ENCODE measurements at places on chromosomes 7 and 10.

DNA sequence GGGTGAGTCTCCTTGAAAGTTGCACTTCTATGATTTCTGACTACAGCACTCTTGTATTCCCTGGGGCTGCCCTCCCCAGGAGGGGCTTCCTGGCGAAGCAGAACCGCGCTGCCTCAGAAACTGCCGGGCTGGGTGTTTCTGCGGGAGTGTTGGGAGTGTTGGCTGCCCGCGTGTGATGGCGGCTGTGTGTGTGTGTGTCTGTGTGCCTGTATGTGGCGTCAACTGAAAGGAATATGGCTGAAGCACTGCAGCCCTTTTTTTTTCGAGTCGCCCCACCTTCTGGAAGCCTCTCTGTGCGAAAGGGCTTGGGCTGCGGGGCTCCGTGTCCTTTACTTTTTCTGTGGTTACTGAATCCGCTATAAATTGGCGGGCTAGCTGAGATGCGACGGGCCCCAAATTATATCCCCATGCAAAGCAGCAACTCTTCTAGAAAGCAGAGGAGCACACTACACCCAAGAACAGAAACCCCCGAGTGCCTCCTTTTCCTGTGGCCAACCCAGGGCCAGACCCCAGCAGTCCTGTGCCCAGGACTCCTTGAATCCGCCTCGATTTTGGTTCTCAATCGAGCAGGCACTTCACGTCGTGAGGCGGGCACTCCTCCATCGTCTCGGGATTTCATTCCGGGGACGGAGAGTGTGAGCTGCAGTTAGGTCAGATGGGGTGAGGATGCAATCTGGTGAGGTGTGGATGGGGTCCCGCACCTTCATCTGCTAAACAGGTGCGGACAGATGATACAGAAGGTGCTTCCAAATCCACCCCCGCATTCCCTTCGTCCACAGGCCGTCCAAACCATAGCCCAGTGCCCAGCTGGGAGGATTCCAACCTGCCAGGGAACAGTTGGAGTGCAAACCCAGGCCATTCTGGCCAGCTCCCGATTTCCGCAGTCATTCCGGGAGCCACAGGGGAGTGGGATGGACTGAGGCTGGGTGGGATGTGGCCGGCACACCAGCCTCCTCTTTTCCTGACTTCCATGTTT is 22.5 kb upstream of the ZNF273 start:
- no peak for DNase-seq

DNA sequence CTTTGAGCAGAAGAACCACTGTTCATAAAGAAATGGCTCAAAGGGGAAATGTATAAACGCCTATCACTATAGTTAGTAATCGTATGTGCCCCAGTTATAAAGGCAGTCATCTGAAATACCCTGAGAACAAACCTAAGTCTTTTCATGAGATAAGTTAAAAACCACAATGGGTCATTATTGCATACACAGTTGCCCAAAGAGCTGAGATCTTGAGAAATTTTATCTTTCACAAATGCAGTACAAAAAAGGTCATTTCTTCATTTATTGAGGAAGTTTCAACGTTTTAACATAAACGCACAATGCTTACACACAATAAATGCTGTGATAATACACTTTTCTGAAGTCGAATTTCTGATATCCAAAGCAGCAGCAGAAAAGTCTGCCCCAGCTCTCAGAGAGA is 114.4 kb downstream of the MICU1 start:
- DNase-seq: no peak

- DNase-seq: no peak
These were observed 8.7 kb downstream of the SEMA3E start for GRCh38 chr7:83640240-83640639.

GRCh38 chr10:83432261-83433045 is 706.9 kb upstream of the GHITM start:
- no peak for DNase-seq

DNA sequence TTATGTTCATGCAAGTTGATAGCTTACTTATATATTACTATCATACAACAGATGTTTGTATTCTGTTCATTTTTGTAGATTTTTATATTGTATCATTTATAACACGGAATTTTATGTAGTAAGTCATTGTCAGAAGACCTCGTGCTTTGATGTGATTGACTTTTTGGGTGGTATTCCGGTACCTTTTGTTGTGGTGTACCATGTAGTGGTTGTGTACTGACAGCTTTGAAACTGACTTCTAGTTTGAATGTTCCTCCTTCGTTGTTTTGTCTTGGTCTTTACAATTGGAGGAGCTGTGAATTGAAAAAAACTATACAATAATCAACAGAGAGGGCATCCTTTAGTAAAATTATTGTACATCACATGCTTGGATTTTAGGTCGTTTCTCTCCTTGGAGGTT is 61.5 kb downstream of the WAC start:
- DNase-seq: no peak

DNA sequence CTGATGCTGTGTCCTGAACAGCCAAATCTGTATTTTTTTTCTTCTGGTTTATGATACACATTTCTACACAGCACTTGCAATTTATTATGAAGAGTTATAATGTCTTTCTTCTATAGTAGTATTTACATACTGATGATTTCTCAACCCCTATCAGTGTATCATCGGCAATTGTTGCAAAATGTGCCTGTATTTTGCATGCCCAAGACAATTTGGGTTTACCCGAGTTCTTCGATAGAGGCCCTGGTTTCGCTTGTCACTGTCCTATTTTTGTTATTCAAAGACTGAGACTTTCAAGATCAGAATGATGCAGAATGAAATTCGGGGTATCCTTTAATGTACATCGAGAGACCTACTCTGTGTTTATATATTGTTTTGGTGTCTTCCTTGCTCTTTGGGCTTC is 184.5 kb upstream of the PRSS58 start:
- DNase-seq: no peak
